HT1080 (cell line): ENCODE measurements at places on chromosomes 5 and 9. TPM values are rescaled to one million over a fixed set of nuclear protein-coding genes. Genes with fewer than 3 reads are reported as not detected.

Gene OTP
- total RNA-seq = not detected in 2 replicates

Gene IL9
- not detected in 2 replicates for total RNA-seq

Gene PPP3R2
- not detected in 2 replicates for total RNA-seq

Gene OLFM1
- 0.06 TPM in 1 of 2 replicates, not detected in the other for total RNA-seq

Gene GADD45G
- not detected in 2 replicates for total RNA-seq

Gene OLFML2A
- total RNA-seq = 0.20 and 0.69 TPM in 2 replicates
